ENCODE measurements at places on chromosomes 12 and 14. TPM values are rescaled to one million over a fixed set of nuclear protein-coding genes. Genes with fewer than 3 reads are reported as not detected.
A peak's percentile ranks its signal among the peaks of the same experiment; 100 is the strongest.

DNA sequence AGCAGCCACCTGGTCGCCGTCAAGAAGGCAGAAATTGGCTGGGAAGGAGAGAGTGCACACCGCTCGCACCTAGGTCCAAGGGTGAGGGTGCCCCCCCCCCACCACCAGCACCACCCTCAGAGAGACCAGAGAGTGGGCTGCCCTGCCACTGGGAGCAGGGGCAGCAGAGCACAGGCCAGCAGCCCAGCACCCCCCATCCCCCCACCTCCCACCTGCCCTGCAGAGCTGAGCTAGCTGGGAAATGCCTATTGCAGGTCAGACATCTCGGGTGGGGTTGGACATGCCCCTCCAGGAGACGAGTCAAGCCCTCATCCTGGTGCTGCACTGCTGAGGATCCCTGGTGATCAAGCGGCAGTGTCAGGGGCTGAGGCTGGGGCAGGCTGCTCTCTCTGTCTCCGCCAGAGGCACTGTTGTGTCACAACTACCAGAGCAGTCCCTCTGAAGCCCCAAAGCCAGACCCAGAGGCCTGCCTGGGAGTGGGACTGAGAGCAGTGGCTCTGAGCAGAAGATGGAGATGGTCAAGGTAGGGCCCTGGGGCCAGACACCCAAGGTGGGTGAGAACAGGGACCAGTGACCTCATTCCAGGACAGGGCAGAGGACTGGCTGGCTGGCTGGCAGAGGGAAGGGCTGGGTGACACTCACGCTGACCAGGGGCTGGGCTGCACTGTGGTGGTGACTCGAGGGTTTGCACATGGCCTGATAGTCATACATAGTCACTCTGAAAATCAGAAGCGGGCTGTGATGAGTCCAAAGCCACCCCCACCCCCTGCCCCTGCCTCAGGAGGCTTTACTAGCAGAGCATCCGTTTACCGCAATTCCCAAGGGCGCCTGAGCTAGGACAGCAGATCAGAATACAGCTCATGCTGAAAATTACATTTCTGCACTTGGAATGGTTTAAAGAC lies 19.7 kb upstream of the LRTM2 start:
- no peaks in the 10 kb centered on the region for H3K27me3 ChIP-seq
- H3K27ac ChIP-seq = no peak overlapping the region
- no peaks in the 10 kb centered on the region for H3K36me3 ChIP-seq

- H3K27ac ChIP-seq = no peak overlapping the region
- H3K36me3 ChIP-seq = no peaks in the 10 kb centered on the region
- H3K4me1 ChIP-seq = peaks cover 9% of the 10 kb centered on the region
Observed at GRCh38 chr12:8692573-8692972, 5.2 kb upstream of the RIMKLB start.

DNA sequence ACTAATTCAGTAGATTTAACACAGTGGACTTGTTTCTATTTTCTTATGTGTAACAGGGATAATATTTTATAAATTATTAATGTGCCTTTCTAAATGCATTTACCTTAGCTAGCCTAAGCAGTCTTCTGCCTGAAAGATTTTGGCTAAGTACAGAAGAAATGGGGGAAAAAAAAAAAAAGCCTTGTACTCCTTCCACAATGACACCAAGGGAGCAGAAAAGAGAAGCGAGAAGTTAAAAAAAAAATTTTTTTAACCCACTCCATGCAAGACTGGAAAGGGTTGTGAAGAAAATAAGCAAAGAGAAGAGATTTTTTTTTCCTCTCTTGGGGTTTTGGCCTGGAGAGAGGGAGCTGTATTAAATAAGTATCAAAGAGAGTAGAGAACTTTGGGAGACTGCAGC lies 28.7 kb downstream of the NELL2 start:
- H3K4me1 ChIP-seq = peaks cover 66% of the 10 kb centered on the region
- peak overlapping the region; percentile 89 for H3K27ac ChIP-seq
- no peaks in the 10 kb centered on the region for H3K36me3 ChIP-seq
- H3K27me3 ChIP-seq = no peaks in the 10 kb centered on the region
- no peak overlapping the region for H3K4me3 ChIP-seq
- no peak for DNase-seq

GRCh38 chr12:124808272-124808671 lies 55.4 kb downstream of the SCARB1 start:
- no peaks in the 10 kb centered on the region for H3K27me3 ChIP-seq
- no peak overlapping the region for H3K4me3 ChIP-seq
- H3K4me1 ChIP-seq = no peaks in the 10 kb centered on the region
- DNase-seq = no peak

- H3K27me3 ChIP-seq = no peaks in the 10 kb centered on the region
- peak; percentile 64 for DNase-seq
- peaks cover 5% of the 10 kb centered on the region for H3K36me3 ChIP-seq
Observed at GRCh38 chr12:56160193-56160763, 2.1 kb downstream of the MYL6 start.

GRCh38 chr12:130827432-130827831 lies 11.6 kb downstream of the STX2 start:
- no peak for DNase-seq
- H3K27me3 ChIP-seq = no peaks in the 10 kb centered on the region
- no peak overlapping the region for H3K4me3 ChIP-seq
- peaks cover 11% of the 10 kb centered on the region for H3K4me1 ChIP-seq

- no peaks in the 10 kb centered on the region for H3K36me3 ChIP-seq
- no peak overlapping the region for H3K4me3 ChIP-seq
- no peaks in the 10 kb centered on the region for H3K4me1 ChIP-seq
- no peaks in the 10 kb centered on the region for H3K27me3 ChIP-seq
- no peak for DNase-seq
- no peak overlapping the region for H3K27ac ChIP-seq
Observed at GRCh38 chr14:57559576-57559975, 65.9 kb upstream of the CCDC198 start.

Gene MIP
- not detected for total RNA-seq

Gene KRT71
- not detected for total RNA-seq

GRCh38 chr12:56080556-56081138 lies 682 bp downstream of the ERBB3 start:
- H3K36me3 ChIP-seq = no peaks in the 10 kb centered on the region
- H3K4me1 ChIP-seq = no peaks in the 10 kb centered on the region
- peak overlapping the region; percentile 69 for H3K4me3 ChIP-seq
- H3K27ac ChIP-seq = no peak overlapping the region
- peaks cover 53% of the 10 kb centered on the region for H3K27me3 ChIP-seq

- peaks cover 9% of the 10 kb centered on the region for H3K36me3 ChIP-seq
- H3K27me3 ChIP-seq = no peaks in the 10 kb centered on the region
- H3K27ac ChIP-seq = no peak overlapping the region
- no peak for DNase-seq
Observed at GRCh38 chr14:91843437-91843836, 23.9 kb downstream of the TC2N start.

DNA sequence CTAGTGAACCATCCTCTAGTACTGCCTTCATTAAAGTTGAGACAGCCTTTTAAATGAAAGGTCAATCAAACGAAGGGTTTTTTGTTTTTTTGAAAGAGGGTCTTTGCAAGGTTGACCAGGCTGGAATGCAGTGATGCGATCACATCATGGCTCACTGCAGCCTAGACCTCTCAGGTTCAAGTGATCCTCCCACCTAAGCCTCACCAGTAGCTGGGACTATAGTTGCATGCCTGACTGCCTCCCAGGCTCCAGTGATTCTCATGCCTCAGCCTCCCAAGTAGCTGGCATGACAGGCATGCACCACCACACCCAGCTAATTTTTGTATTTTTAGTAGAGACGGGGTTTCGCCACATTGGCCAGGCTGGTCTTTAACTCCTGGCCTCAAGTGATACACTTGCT lies 114.6 kb upstream of the SINHCAF start:
- H3K36me3 ChIP-seq = no peaks in the 10 kb centered on the region
- H3K4me3 ChIP-seq = no peak overlapping the region
- no peak overlapping the region for H3K27ac ChIP-seq
- no peaks in the 10 kb centered on the region for H3K4me1 ChIP-seq

DNA sequence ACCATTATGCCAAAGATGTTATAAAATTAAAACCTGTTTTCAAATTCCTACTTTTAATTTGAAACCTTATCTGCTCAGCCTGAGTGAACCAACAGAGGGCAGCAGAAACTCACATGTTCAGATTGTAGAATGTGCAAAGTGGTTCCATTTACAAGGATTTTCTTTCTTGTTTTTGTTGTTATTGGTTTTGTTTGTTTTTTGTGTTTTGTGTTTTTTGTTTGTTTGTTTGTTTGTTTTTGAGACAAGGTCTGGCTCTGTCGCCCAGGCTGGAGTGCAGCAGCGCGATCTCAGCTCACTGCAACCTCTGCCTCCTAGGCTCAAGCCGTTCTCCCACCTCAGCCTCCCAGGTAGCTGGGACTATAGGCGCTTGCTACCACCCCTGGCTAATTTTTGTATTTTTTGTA lies 22.8 kb upstream of the GARIN2 start:
- no peaks in the 10 kb centered on the region for H3K27me3 ChIP-seq
- no peaks in the 10 kb centered on the region for H3K36me3 ChIP-seq
- H3K4me1 ChIP-seq = no peaks in the 10 kb centered on the region
- H3K4me3 ChIP-seq = no peak overlapping the region

- no peaks in the 10 kb centered on the region for H3K36me3 ChIP-seq
- H3K27me3 ChIP-seq = no peaks in the 10 kb centered on the region
- no peaks in the 10 kb centered on the region for H3K4me1 ChIP-seq
- no peak for DNase-seq
Observed at GRCh38 chr14:65604936-65605335, 192.4 kb downstream of the FUT8 start.

Gene CCDC197
- not detected for total RNA-seq

- H3K36me3 ChIP-seq = peaks cover 17% of the 10 kb centered on the region
- H3K4me3 ChIP-seq = no peak overlapping the region
- DNase-seq = no peak
- no peaks in the 10 kb centered on the region for H3K27me3 ChIP-seq
Observed at GRCh38 chr14:59330455-59330854, 134.7 kb downstream of the GPR135 start.

- peaks cover 3% of the 10 kb centered on the region for H3K27me3 ChIP-seq
- no peak for DNase-seq
- no peaks in the 10 kb centered on the region for H3K4me1 ChIP-seq
- H3K36me3 ChIP-seq = no peaks in the 10 kb centered on the region
Observed at GRCh38 chr12:117590999-117591398, 229.6 kb upstream of the NOS1 start.

GRCh38 chr12:44002607-44003006 lies 166.7 kb downstream of the TMEM117 start:
- H3K27me3 ChIP-seq = no peaks in the 10 kb centered on the region
- no peak overlapping the region for H3K4me3 ChIP-seq
- no peak for DNase-seq
- no peaks in the 10 kb centered on the region for H3K4me1 ChIP-seq
- H3K27ac ChIP-seq = no peak overlapping the region

GRCh38 chr12:60844101-60844500 lies 1248.3 kb downstream of the SLC16A7 start:
- no peaks in the 10 kb centered on the region for H3K27me3 ChIP-seq
- H3K4me3 ChIP-seq = no peak overlapping the region
- H3K36me3 ChIP-seq = no peaks in the 10 kb centered on the region
- H3K4me1 ChIP-seq = no peaks in the 10 kb centered on the region
- no peak overlapping the region for H3K27ac ChIP-seq
- DNase-seq = no peak

DNA sequence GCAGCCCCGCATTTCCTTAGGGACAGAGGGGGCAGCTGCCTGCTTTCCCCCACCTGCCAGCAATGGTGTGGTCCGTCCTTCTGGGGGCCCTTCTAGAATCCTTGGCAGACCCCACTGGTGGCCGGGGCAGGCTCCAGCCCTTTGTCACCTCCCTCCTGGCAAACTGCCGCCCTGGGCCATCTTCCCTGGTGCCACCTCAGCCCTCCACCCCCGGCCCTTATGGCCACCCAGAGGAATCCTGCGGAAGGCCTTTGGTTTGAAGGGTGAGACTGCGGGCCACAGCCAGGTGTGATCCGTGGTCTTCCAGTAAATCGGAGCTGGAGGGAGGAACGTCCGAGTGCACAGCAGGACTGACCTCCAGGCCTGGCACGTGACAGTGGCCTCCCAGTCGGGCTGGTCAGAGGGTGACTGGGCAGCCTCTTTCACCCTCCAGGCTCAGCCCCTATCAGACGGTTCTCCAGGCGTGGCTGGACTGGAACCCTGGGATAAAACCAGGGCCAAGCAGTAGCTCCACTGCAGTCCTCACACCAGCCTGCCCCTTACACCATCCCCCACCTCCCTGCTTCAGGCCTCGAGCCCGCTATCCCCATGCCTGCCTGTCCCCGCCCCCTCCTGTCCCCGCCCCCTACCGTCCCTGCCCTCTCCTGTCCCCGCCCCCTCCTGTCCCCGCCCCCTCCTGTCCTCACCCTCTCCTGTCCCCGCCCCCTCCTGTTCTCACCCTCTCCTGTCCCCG lies 12.4 kb downstream of the FBRSL1 start:
- H3K27ac ChIP-seq = no peak overlapping the region
- peaks cover 98% of the 10 kb centered on the region for H3K4me1 ChIP-seq
- no peak for DNase-seq
- no peaks in the 10 kb centered on the region for H3K36me3 ChIP-seq
- no peaks in the 10 kb centered on the region for H3K27me3 ChIP-seq

DNA sequence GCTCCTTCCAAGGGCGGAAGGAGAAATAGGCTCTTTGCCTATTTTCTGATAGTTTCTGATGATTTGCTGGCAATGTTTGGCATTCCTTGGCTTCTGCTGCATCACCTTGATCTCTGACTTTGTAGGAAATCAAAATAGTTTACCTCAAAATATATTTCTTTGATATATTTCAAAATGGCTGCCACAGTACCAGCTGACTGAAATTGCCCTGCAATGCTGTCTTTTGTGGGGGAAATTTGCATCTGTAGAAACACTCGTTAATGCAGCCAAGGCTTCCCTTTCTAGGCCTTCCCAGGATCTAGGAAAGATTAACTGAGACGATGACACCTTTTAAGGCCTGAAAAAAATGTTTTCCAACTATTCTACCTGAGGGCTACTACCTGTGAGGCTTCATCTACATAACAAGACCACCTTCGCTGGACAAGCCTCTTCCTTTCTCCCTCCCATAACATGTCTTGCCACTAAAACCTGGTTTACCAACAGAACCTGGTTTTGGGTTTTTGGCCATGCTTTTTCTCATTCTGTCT lies 212.8 kb upstream of the SSTR1 start:
- no peak for DNase-seq
- H3K27me3 ChIP-seq = no peaks in the 10 kb centered on the region
- H3K4me3 ChIP-seq = no peak overlapping the region
- H3K4me1 ChIP-seq = no peaks in the 10 kb centered on the region
- no peak overlapping the region for H3K27ac ChIP-seq
- H3K36me3 ChIP-seq = no peaks in the 10 kb centered on the region

Gene SPIC
- total RNA-seq = not detected

DNA sequence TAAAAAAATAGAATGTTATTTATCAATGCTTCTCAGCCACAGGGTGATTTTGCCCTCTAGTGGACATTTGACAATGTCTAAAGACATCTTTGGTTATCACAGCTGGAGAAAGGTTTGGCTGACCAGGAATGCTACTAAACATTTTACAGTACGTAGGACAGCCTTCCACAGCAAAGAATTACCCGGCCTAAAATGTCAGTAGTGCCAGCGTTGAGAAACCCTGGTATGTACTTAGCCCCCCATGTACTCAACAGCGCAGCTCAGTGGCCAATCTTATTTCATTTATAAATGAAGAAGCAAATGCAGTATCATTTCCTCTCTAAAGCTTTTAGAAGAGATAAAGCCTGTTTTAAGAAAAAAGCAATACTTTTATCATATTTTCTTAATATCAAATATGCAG lies 5.8 kb downstream of the MARK3 start:
- H3K4me1 ChIP-seq = peaks cover 66% of the 10 kb centered on the region
- H3K4me3 ChIP-seq = no peak overlapping the region
- H3K27ac ChIP-seq = peak overlapping the region; percentile 36
